ENCODE measurements at places on chromosomes 3 and 15.

GRCh38 chr3:165545059-165545458 lies 292.2 kb downstream of the BCHE start:
- DNase-seq, result no peak

- DNase-seq, result no peak
These were observed 20.1 kb downstream of the PRR23A start for GRCh38 chr3:138985932-138986331.

DNA sequence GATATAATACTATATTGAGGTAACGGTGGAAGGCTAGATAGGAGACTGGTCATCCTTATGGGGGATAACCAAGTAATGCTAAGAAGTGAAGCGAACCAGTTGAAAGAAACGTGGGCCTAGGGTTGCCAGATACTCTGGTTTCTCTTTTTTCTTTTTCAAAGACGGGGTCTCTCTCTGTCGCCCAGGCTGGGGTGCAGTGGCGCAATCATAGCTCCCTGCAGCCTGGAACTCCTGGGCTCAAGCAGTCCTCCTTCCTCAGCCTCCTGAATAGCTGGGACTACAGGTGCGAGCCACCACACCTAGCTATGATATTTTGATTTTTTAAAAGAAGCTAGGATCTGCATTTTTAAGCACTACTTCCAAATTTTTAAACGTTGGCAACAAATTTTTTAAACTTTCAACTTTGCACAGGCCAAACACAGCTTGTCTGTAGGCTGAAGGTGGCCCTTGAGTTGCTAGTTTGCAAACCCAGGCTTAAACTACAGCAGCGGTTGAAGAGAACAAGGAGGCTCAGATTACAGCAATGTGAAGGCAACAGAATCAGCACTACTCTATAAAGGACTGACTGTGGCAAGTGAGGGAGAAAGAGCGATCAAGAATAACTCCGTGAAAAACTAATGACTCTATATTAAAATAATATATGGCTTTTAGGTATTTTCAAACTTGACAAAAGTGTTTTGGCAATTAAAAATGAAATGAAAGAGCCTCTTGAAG lies 1.2 kb upstream of the RUBCN start:
- DNase-seq, result no peak

- no peak for DNase-seq
These were observed 62.7 kb upstream of the KLF13 start for GRCh38 chr15:31263751-31264558.

- no peak for DNase-seq
These were observed 25.1 kb downstream of the VPS39 start for GRCh38 chr15:42182961-42183360.

DNA sequence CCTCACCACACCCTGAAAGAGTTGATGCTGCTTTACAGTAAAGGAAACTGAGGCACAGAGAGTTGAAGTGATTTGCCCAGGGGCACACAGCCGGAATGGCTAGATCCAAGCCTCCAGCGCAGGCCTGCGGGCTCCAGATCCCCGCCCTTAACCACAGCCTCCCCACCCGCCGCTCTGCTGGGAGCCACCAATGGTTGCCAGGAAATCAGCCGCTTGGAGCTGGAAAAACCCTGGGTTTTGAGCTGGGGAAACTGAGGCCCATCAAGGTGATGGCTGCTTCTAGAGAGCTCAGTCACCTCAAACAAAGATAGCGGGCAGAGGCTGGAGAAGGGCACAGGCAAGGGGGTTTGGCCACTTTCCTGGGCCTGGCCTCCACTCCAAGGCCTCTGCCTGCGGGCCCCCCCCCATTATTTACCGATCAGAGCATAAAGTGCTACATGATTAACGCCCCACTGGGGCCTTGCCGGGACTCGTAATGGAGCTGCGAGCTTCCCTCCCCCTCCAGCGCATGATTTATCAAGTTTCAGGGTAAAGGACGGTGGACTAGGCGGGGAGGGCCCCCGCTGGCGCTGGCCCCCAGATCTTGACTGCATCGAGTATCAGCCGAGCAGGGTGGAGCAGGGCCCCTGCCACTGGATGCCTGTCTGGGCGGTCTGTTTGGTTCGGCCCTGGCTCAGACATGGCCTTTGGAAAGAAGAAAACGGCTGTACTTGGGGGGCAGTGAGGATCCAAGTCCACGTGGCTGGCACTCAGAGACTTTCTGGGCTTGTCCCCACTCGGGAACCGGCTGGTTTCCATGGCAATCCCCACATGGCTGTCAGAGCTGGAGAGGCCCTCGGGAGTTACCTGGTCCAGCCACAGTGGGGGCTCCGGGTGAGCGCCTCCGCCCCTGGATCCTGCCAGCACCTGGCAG lies 9.1 kb downstream of the PLXND1 start:
- peak; percentile 68 for DNase-seq

GRCh38 chr3:16147220-16147994 lies 27.1 kb upstream of the GALNT15 start:
- peak; percentile 87 for DNase-seq

DNA sequence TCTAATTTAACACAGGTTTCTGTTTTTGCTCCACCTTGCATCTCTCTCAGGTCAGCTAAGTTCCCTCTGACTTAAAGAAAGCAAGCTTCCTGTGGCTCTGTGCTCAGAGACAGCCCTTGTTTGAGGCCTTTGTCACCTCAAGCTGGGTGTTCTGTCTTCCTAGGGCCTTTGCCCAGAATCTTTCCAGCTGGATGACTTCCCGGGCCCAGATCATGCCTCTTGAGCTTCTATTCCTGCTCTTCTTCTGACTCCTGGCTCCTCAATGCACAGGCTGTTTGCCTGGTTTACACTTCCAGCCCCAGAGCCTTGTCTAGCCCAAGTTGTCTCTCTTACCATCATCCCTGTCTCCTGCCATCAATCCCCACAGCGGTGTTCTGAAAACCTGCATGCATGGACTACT lies 300.6 kb downstream of the VPS13C start:
- DNase-seq, result no peak

GRCh38 chr3:45021524-45022297 lies 4.4 kb upstream of the CLEC3B start:
- DNase-seq, result no peak

DNA sequence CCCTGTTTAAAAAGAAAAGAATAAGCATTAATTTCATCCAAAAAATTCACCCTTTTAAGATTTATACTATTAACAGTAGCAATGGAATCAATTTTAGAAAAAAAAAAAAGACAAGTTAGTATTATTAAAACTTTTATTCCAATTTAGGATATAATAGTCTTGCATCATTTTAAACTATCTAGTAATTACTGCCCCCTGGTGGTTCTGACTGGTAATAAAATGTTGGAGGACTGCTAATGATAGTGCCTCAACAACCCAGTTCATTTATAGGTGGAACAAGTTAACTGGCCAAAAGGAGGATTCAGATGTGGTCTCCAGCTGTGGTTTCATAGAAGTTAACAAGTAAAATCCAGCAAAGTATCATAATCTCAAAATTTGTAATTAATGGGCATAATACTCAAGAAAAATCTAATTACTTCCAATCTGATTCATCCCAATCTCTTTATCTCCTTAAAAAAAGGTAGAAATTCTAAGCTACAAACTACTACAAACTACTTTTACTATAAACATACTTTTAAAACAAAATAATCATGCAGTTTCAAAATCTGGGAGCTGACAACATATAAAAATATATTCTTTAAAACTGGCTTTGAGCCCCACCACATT lies 30.7 kb upstream of the WDR49 start:
- DNase-seq, result peak; percentile 54

DNA sequence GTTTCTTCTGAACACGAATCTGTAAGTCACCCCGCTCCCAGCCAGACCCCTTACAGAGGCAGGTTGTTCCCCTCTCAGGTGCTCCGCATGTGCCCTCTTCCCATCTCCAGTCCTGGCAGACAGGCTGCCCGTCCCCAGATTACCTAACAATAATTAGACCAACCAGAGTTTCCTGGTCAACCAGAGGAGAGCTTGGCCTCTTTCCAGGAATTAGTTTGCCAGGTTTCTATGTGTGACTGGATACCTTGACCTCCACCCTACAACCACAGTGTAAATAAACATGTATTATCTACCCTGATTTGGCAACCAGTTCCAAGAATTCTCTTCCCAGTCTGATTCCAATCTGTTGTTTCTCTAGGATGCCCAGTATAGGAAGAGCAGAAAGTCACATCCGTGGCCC lies 178.0 kb upstream of the UMPS start:
- peak; percentile 10 for DNase-seq

DNA sequence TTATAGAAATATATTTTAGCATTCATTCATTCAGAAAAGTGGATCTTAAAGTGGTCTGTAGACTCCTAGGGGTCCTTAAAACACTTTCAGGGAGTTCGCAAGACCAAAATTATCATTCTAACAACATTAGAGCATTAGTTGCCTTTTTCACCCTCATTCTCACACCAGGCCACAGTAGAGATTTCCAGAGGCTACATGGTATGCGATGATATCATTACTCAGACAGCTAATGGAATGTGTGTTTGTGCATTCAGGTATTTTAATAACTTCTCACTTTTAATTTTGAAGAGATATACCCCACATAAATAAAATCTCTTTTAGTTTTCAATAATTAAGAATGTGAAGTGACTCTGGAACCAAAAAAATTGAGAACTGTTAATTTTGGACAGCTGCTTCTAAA lies 206.9 kb downstream of the NSUN3 start:
- DNase-seq, result peak; percentile 11

GRCh38 chr3:46835054-46835453 lies 28.2 kb downstream of the MYL3 start:
- DNase-seq, result no peak

GRCh38 chr3:13516760-13517135 lies 32.2 kb upstream of the FBLN2 start:
- DNase-seq, result no peak

DNA sequence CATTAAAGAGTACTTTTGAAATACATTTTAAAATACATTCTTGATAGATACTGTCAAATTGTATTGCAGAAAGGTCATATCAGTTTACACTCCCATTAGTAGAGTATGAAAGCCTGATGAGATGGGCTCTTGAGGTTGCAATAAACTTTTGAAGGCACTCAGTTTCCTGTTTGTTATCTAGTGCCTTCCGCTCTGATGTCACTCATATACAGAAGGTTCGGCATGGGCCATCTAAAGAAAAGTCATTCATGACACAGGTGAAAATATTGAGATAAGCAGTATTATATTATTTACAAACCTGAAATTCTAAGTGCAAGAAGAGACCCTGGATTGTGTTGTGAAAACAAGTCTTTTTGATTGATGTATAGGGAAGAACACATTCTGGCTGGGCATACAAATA lies 36.5 kb upstream of the DENND4A start:
- DNase-seq, result no peak

DNA sequence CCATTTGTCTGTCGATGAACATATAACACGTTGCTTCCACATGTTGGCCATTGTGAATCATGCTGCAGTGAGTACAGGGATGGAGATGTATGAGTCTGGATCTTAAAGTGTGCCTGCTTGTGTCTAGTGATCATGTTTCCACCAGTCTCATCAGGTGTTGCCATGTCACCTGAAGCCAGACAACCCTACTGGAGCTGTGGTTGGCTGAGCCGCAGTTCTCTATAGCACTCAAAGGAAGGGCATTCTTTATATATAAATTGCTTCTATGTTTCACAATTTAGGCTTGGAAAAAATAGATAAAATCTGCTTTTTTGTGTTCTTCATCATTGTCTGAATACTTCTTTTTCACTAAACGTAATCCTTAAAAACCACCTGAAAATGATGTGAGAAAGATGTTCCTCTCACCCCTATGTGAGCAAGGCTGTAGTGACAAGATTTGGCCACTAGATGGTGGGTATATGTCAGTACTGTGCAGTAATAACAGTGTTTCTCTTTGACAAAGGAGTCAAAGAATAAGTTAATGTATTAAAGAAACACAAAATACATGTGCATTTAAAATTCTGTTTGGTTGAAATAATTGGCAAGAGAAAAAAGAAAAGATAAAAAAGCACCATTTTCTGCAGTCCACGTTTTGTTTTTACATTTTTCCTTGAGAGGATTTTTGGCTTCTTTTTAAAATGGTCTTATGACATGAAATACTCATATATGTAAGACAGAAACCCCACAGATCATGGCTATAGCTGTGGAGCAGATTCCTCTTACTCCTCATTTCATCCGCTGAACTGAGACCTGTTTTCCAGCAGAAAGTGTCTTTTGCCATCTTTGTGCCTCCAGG lies 394.5 kb upstream of the DPPA4 start:
- DNase-seq, result peak; percentile 67

GRCh38 chr3:69182588-69183316 lies 60.4 kb upstream of the LMOD3 start:
- peak; percentile 88 for DNase-seq

GRCh38 chr3:186879781-186880180 lies 37.3 kb downstream of the ADIPOQ start:
- DNase-seq, result no peak

DNA sequence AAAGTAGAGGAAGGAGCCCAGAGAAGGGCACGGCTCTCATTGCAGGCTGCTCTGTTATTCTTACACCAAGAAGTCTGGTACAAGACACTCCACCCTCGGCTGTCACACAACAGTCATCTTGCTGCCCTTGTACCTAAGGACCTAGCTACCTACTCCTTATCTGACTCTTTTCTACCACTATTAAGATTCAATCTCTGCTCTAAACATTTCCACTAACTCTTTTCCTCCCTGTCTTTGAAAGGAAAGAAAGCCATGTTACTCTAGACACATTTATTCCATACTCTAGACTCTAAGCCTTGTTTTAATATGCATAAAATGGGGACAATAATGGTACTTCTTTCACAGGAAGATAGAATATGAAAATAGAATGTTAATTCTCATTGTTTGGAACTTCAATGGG lies 73.3 kb upstream of the C3orf49 start:
- no peak for DNase-seq

DNA sequence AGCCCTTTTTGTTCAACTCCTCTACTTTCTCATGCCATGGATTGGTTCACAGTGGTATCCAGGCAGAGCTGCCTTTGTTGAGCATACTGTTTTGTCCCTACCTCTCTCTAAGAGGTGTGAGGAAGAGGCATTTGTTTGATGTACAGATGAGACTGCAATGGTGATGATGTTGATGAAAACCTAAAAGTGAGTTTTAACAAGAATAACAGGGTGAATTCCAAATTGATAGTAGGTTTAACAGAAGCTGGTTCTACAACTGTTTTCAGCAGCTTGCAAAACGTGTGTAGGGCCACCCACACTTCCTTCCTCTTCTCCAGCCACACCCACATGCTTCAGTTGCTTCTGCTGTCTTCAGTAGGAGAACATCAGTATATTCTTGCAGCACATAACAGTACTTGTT lies 10.2 kb downstream of the SNRK start:
- peak; percentile 60 for DNase-seq

DNA sequence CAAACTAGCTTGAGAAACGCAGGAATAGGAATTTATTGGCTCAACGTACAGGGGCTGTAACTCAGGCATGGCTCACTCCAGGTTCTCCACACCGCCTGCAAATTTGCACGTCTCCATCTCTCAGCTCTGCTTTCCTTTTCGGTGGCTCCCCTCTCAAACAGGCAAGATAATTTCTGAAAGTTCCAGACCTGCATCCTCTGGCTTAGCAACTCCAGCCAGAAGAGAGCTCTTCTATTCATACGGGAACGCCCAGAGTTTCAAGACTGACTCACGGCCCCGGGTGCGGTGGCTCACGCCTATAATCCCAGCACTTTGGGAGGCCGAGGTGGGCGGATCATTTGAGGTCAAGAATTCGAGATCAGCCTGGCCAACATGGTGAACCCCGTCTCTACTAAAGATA lies 139.7 kb upstream of the BNIP2 start:
- no peak for DNase-seq

- DNase-seq, result peak; percentile 11
These were observed 246.8 kb upstream of the TOPAZ1 start for GRCh38 chr3:43994657-43995546.

All from iris pigment epithelial cell (primary cell).